ENCODE measurements at places on chromosomes 1 and 21.

DNA sequence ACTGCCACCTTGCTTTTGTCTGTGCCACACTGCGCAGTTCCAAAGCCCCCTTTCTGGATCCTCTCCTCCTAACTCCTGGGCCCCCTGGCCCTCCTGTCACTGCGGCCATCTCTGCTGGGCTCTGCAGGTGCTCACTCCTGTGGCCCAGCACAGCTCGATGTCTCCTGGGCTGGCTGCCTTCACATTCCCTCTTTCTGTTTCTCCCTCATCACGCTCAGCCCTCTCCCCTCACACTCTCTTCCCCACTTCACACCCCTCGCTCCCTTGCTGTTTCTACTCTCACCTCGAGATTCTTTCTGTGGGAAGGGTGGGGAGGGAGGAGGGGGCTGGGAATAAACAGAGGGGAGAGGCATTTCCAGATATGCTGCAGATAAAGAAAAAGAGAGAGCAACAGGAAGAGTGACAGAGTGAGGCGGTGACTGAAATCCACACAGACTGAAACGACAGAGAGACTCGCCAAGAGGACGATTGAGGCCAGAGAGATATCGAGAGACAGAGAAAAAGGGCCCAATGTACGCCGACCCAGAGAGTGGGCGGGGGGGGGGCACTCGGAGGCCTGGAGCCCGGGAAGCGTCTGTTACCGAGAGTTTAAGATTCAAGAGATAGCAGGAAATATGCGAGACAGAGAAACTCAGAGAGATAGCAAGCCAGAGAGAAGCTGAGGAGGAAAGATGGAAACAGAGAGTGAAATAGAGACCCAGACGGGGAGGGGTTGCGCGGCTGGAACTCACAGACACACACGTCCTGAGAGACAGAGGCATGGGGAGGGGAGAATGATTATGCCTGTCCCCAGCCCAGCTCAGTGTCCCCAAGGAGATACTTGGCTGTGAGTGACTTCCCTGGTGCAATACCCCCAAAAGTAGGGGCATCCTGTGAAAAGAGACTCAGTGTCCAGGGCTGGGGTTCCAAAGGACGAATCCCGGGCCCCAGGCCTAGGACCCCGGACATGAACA lies 666 bp downstream of the CSF3R start:
- no peak for DNase-seq

GRCh38 chr1:101376121-101377083 lies 139.6 kb downstream of the S1PR1 start:
- no peak for DNase-seq

GRCh38 chr1:167819849-167820683 lies 93.9 kb downstream of the ADCY10 start:
- DNase-seq = peak; percentile 92

- no peak for DNase-seq
Observed at GRCh38 chr1:182065126-182065845, 3.8 kb upstream of the ZNF648 start.

DNA sequence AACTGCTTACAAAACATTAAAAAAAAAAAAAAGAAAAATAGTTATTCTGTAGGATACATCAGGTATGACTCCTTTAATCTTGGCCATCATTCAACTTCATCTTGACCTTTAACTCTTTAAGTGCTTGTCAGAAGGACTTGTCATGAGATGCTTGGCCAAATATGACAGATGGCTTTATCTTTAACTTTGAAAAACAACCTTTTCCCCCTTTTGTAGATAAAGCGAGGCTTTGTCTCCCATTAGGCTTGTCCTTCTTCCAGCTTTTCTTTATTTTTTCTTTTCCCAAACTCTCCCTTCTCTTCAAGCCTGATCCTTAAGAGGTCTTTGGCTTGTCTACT lies 2.3 kb downstream of the SRSF10 start:
- no peak for DNase-seq

GRCh38 chr1:32321712-32322291 lies 14.2 kb downstream of the MARCKSL1 start:
- DNase-seq = no peak

DNA sequence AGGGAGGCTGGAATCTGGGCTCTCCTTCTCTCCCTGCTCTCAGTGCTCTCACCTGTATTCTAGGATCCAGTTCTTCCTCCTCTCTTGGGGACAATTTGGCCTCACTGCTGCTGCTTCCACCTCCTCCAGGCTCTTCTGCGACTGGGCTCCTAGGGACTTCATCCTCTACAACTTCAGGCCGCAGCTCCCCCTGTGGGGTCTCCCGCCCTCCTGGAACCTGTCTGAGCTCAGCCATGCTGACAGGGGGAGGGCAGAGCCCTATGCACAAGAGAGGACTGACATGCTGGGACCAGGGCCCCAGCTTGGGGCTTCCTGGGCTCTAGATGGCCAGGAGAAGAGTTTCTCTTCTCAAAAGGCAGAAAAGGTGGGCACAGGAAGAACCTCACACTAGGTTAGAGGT lies 1.0 kb downstream of the SH3BP5L start:
- no peak for DNase-seq

GRCh38 chr1:9825093-9826074 lies 1.6 kb upstream of the CLSTN1 start:
- DNase-seq = no peak

- no peak for DNase-seq
Observed at GRCh38 chr21:34243562-34243961, 120.2 kb upstream of the KCNE2 start.

DNA sequence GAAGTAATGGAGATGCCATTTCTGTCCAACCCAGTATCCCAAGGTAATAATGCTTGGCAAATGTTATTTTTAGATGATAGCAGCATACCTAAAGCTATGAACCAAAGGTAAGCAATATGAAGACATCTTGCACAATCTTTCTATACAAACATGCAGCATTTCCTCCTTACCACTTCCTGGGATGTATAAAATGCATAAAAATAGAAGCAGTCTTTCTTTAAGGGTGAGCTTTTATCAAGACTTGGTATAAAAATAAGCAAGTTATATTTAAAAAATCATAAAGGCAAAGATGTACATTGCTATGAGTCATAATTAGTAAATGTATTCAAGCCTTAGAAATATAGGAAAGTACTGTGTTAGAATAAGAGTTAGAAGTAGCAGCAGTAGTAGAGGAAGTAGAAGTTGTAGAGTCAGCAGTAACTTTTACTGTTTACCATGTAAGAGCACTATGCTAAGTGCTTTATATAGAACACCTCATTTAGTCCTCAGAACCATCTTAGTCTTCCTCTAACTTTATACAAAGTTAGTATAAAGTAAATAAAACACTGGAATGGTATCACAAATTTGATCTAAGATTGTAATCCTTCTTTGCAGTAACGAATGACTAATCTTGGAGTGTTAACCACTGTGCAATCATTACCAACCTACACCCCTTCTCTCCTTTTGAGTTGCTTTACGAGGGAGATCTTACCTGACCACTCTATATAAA lies 371.3 kb downstream of the VAV3 start:
- no peak for DNase-seq

DNA sequence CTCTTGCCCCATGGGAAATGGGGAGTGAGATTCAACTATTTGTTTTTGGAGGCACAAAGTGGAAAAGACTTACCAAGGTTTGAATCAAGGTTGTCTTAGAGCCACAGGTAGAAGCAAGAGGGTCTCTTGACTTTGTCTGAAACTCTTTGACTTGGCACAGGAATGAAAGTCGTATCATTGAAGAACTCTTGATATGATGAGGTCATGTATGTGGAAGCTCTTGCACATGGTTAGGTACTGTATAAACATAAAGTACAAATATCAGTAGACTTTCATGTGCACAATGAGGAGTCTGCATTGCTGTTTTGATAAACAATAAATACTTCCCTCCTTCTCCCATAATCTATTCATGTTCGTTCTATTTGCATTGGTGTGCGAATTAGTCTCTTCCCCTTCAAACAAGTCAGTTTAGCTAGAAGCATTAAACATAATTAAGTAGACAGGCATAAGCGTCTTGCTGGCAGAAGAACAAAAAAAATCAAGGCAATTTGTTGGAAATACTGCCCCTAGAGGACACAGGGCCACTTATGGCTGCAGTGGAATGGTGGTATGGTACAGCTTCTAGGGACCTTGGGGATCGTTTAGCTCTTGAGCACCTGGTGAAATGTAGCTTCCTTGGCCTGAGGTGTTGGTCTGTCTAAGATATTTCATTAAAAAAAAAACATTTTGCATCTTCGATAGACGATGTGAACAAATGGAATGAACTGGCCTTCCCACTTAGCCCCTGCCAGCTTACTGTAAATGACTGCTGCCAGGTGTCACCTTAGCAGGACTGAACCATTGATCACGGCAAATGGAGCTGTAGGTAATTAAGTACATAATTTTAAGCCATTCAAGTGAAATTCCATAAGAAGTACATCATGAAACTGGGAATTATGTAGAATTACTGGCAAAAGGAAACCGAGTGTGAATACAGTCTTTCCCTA lies 218.0 kb upstream of the GALNT2 start:
- DNase-seq = no peak

GRCh38 chr1:223504741-223505140 lies 111.5 kb downstream of the CCDC185 start:
- DNase-seq = peak; percentile 33

DNA sequence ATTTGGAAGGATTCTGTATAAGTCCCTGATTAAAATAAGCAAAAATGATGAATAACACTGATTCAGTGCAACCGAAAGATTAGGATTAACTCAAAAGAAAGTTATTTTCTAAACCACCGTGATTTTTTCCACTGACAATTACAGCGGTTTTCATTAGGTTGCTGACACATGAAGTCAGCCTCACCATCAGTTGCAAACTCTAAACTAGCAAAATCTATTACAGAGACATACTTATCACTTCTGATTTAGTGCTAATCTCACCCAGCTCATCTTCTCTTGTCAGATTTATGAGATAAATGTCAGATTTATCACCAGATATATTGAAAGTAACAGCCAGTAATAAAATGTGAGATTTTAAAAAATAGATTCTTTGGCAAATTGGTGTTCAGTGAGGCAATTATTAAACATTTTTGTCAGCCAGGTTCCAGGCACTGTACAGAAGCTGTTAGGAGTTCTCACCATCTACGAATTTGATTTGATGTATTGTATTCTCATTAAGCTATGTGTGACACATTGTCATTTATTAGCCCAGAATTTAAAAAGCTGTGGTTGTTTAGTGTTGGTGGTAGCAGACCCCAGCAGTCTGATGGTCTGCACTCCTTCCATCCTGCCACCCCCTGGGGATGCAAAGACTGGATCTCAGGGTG lies 37.3 kb upstream of the LGALS8 start:
- DNase-seq = no peak

GRCh38 chr21:38250991-38251418 lies 5.8 kb upstream of the KCNJ15 start:
- DNase-seq = no peak

DNA sequence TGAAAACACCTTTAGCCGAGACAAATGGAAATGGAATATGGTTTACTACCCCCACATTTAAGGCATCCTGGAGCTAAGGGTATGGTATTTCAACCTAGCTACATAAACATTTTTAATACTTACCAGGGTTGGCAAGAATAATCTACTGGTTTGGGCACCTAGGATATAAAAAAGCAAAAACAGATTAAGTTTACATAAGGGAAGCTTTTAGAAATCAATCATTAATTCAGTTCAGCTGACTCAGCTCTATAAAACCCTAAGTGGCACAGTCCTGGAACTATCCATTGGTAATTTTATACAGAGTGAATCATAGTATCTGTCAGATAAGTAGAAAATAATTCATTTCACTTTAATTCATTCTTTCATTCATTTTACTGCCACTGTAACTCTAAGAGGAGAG lies 355.2 kb downstream of the VAV3 start:
- DNase-seq = no peak

All from BJ (cell line).